H1 (cell line): ENCODE measurements at places on chromosomes 12 and 14. TPM values are rescaled to one million over a fixed set of nuclear protein-coding genes. Genes with fewer than 3 reads are reported as not detected.

GPR84 gene
- not detected in 2 replicates for total RNA-seq

ASIC1 gene
- total RNA-seq, result 1.9 and 2.4 TPM in 2 replicates

- H3K27me3 ChIP-seq, result no peaks in the 10 kb centered on the region
- H3K27ac ChIP-seq, result no peak overlapping the region
- H3K4me3 ChIP-seq, result no peak overlapping the region
- H3K4me1 ChIP-seq, result no peaks in the 10 kb centered on the region
- H3K36me3 ChIP-seq, result no peaks in the 10 kb centered on the region
Measured at GRCh38 chr12:71904629-71905028, 34.0 kb upstream of the TPH2 start.

GRCh38 chr12:52331833-52332232, 10.6 kb upstream of the KRT83 start:
- H3K36me3 ChIP-seq, result no peaks in the 10 kb centered on the region
- H3K27ac ChIP-seq, result no peak overlapping the region
- H3K4me3 ChIP-seq, result no peak overlapping the region
- DNase-seq, result no peak
- H3K27me3 ChIP-seq, result no peaks in the 10 kb centered on the region

- no peak overlapping the region for H3K27ac ChIP-seq
- H3K27me3 ChIP-seq, result no peaks in the 10 kb centered on the region
- no peak for DNase-seq
Measured at GRCh38 chr14:91324606-91325575, 80.4 kb upstream of the GPR68 start.

- DNase-seq, result no peak
- H3K27me3 ChIP-seq, result no peaks in the 10 kb centered on the region
- no peak overlapping the region for H3K4me3 ChIP-seq
- H3K27ac ChIP-seq, result no peak overlapping the region
- peaks cover 5% of the 10 kb centered on the region for H3K4me1 ChIP-seq
Measured at GRCh38 chr12:32686340-32686739, 7.2 kb downstream of the DNM1L start.
